ENCODE measurements at places on chromosomes 5 and 9.

GRCh38 chr5:78813906-78814530 lies 165.4 kb upstream of the LHFPL2 start:
- DNase-seq = no peak

GRCh38 chr5:41927604-41928003 lies 2.5 kb downstream of the FBXO4 start:
- DNase-seq = no peak

GRCh38 chr5:74337254-74337983 lies 303.1 kb downstream of the ENC1 start:
- DNase-seq = no peak

DNA sequence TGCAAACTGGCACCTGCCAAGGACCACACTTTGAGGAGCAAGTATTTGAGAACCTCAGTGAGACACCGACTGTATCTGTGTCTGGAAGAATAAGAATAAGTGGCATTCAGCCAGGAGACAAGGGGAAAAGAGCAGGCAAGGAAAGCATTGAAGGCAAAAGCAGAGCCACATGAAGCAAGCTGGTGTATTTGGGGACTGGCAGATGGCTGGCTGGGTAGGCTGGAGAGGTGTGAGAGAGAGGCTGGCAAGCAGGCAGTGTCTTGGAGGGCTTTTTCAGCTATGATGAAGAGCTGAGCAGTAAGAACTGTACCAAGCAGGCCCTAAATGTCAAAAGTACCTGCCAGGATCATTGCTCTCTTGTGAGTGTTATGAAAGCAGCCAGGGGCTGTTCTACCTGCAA lies 14.1 kb upstream of the C5orf58 start:
- no peak for DNase-seq

DNA sequence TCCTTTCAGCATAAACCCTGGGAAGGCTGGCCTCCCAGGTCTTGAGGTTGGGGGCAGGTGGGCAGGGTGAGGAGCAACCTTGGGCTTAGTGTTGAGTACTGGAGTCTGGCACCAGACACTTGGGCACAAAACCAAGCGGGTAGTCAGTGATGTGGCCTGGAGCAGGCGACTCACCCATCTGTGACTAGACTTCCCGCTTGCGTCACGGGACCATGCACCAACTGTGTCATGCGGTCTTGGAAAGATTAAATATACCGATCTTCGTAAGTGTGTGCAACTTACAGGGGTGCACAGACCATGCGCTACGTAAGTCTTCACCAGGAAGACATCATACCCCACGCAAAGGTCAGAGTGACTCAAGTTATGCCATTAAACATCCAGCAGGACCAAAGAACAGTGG lies 304.4 kb upstream of the IRX4 start:
- no peak for DNase-seq

DNA sequence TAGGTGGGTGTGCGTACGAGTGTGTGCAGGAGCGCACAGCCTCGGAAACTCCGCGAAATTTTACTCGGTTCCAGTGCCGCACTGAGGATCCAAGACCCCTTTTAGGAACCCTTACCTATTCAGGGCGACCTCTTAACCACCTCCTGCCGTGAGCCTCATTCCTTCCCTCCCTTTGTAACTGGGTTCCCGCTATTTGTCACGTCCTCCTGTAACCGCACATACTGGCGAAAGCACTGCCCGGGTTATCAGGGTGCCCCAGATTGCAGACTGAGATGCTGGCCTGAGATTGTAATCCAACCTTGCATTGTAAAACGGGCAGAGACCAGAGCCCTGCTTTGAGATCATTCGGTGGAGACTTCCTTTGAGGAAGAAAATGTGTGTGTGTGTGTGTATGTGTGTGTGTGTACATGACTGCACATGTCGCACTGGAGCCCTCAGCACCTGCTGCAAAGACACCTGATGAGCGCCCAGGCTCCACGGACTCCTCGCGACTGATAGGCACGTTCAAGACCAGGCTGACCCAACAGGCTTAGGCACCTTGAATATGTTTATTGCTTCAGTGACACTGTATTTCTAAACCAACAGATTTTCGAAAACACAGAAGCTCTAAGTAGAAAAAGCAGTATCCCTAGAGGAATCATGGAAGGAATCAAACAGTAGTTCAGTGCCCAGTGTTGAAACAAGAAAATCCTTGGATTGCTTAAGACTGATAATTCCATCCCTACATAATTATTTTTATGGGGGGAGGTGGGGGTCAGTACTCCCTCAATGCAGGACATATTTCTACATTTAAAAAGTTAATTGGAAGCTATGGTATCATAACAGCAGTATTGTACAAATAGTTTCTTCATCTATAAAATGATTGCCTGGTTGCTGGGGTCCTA lies 86.5 kb upstream of the TNFAIP8 start:
- DNase-seq = peak; percentile 44

GRCh38 chr5:126591549-126591948 lies 3.5 kb downstream of the ALDH7A1 start:
- no peak for DNase-seq

DNA sequence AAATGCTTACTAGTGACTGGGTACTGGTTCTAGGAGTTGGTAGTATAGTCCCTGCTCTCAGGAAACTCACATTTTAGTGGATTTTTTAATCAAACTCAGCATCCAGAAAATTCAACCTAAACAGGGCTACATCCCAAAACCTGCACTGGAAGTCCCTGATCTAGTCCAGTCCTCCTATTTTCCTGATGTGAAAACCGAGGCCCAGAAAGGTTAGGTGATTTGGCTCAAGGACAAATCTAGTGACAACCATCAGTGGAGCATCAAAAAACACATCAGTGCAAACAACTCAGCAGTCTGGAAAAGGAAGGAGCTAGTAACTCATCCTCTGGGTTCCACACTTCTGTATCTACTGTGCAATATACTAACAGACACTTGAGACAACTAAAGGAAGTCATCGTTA lies 38.2 kb downstream of the SERINC5 start:
- DNase-seq = no peak

DNA sequence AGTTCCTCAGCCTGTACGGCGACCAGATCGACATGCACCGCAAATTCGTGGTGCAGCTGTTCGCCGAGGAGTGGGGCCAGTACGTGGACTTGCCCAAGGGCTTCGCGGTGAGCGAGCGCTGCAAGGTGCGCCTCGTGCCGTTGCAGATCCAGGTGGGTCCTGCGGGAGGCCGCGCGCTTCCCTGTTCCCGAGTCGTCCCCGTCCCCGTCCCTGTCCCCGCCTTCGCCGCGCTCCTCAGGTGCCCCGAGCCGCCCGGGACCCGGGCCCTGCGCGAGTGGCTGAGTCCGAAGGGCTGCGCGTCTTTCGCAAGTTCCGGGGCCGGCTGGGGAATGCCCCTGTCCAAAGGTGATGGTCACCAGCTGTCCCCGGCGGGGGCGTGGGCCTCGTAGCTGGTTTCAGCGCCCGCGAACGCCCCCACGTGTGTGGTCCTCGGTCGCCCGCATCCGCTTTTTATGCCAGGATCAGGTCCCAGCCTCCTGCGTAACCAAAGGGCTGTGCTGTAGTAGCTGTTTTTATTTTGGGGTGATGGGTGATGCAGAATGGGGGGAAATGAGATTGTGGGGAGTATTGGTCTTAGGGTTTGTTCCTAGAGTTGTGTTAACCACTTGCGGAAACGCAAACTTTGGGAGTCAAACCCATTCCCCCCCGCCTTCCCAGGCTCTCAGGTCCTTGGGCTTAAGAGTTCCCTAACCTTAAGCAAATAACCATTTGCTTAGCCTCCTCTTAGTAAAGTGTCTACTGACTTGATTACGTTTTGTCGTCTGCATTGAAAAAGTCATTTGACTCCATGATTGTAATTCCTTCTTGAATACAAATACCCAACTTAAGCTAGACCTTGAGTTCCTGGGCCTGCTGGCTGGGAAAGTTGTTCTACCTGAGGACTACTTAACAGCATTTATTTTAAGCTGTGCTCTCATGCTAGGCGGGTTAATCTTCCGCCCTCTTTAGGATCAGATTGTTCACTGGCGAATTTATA lies 663 bp downstream of the ISOC1 start:
- peak; percentile 26 for DNase-seq

- no peak for DNase-seq
Measured at GRCh38 chr9:128943832-128944620, 3.4 kb downstream of the DOLK start.

DNA sequence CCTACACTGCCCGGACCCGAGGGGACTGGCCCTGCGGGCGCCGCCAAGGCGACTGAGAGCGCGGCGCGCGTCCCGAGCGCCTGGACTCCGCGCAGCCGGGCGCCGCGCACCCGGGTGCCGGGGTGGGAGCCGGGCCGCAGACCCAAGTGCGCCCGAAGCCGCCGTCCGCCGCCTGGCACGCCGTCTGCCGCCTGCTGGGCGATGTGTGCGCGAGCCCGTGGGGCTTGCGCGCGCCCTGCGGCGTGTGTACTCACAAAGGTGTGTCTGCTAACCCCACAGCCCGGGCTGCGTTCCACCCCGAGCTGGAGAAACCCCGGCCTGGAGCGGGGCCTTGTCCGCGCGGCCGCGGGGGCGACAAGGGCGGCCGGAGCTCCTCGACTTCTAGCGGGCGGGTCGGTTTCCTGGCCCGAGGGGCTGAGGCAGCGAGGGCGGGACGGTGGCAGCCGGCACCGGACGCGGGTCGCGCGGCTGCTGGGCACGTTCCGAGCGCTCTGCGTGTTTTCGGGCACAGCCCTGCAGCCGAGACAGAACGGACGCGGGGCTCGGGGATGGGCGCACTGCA lies 1.1 kb upstream of the ZSWIM6 start:
- DNase-seq = peak; percentile 68

DNA sequence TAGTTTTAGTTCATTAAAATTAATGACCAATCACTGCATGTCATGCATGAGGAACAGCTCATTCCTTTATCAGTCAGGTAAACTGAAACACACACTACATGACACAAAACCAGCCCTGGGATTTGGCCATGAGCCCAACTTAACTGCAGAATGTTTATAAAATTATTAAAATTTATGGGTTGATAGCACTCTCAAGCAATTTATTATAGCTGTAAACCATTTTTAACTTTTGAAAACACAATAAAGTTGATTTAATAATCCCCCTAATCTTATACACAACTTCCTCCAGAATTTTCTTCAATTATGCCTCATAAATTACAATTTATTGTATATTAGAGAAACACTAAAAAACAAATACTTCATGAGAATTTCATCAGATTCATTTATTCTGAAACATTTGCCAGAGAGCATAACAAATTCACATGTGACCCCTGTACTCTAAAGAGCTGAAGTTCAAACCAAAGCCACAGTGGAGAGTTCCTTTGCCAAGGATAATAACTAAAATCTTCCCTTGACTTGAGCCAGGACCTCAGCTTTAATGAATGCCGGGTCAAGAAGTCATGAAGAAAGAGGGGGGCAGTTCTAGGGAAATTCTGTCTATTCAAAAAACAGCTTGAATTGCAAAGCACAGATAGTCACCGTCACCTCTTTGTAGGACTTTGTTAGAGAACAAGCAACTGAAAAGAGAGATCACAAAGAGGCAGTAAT lies 763.7 kb upstream of the GRAMD2B start:
- DNase-seq = no peak

- no peak for DNase-seq
Measured at GRCh38 chr5:113061846-113062780, 85.5 kb downstream of the DCP2 start.

- DNase-seq = no peak
Measured at GRCh38 chr9:97059626-97060025, 20.7 kb upstream of the CTSV start.

DNA sequence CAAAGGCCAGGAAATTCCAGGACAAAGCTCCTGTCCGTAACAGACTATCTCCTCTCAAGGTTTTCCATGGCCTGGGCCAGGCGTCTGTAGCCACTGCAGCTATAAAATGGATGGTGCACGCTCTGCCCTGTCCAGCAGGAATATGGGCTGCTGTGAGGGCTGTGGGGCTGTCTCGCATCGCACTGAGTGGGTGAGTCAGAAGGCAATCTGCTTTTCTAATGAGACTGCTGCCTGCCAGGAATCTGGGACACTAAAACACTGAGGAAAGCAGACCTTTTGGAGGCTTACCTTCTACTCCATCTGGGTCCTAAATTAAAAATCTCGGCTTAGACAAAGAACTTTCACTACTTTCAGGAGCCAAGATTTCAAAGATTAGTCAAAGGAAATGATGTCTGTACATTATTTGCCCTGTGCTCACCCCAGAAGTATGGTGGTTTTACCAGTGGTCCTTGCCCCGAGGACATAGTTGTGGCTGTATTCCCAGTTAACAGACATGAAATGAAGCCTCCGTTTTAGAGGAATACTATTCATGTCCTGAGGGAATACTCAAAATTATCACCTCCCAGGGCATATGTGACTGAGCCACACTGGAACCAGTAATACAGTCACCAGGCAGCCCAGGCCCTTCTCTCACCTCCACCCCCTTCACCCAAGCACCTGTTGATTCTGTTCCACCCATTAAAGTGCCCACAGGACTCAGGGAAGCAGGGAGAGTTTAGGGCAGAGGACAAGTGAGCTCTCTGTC lies 56.4 kb downstream of the PFDN1 start:
- DNase-seq = no peak

DNA sequence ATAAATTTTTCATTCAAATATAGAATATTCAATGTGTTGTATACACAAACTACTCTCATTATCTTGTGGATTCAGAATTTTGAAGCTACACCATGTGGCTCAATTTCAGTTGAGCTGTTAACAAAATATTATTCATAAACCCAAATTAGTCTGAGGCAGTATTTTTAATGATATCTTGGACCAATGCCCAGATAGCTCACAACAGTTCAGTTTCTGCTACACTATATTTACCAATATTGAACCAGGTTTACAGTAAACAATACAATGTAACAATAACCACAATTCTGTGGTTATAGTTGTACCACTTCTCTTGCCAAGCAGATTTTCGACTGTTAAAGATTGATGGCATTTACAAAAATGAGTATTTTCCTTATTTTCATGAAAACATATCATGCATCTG lies 99.9 kb downstream of the SSBP2 start:
- DNase-seq = no peak

GRCh38 chr9:127050152-127050551 lies 72.3 kb downstream of the ANGPTL2 start:
- DNase-seq = no peak

DNA sequence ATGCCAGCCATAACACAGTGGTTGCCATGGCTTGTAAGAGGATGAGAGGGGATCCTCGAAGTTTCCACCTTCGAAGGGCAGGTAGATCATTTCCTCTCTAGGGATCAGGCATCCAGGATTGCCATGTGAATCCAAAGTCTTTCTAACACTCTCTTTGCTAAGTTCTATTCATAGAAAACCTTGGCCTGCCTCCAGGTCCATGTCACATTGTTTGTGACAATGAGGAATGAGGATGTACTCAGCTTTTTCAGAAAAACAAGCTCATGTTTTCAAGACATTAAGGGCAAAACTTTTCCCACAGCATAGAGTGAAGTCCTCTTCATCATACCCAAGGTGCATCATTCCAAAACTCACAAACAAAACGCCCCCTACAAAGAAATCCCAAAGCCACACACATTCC lies 19.6 kb downstream of the ESM1 start:
- DNase-seq = no peak

DNA sequence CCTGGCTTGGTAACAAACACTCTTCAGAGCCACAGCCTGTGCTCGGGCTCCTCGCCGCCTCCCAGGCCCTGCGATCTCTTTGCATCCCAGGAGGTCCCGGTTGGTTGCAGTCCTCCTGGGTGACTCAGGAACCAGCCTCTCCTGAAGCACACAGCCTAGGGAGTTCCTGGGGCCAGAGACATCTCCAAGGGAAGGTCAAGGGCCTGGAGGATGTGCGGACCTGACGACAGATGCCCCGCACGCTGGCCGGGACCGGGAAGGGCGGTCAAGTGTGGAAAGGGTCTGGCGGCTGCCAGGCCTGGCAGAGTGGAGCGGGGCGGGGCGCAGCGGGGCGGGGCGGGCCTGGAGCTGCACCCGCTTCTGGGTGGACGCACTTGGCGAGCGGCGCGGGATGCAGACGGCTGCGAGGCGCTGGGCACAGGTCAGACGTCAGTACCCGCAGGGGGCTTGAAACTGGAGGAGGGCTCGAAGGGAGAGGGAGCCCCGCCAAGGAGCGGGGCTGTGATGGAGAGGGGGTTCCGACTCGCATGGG lies 45.0 kb upstream of the PRSS3 start:
- no peak for DNase-seq

Data from activated CD4-positive, alpha-beta T cell treated with anti-CD3 and anti-CD28 coated beads for 4 hours (primary cell).